GM12864 (cell line): ENCODE measurements at places on chromosomes 5 and 9.

DNA sequence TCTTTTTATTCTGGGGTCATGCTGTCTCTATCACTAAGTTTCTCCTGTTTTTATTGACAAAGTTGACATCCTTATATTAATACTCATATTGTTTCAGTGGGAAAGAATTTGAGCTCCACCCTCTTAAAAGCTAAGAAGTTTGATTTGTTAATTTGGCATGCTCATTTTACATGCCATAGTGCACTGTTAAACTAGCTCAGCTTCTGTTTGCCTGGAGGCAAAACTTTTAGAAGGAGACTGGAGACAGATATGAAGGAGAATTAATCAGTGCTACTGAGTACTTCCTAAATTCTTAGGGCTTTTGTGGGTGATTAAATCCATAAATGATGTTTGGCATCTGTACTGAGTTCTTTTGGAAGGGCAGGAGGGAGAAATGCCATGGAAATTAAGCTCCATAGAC is 138.9 kb downstream of the NTRK2 start:
- no peak for DNase-seq

GRCh38 chr5:170097934-170098333 is 7.8 kb upstream of the FOXI1 start:
- DNase-seq = no peak

DNA sequence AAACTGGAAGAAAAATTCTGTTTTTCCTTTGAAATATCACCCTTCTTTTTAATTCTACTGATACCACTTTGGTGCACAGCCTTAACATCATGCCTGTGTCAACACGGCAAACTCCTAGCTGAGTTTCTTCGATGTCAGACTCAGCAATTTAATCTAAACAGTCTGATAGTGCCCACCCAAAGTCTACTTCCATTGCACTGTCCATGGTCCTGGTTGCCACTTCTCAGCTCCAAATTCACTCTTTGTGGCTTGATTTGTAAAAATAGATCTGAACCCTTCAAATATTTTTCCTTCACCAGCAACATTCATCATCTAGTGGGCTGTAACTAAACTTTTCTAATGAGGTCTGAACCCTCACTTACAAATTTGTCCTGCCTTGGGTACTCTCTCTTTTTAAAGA is 107.8 kb downstream of the NUDT12 start:
- DNase-seq = no peak

DNA sequence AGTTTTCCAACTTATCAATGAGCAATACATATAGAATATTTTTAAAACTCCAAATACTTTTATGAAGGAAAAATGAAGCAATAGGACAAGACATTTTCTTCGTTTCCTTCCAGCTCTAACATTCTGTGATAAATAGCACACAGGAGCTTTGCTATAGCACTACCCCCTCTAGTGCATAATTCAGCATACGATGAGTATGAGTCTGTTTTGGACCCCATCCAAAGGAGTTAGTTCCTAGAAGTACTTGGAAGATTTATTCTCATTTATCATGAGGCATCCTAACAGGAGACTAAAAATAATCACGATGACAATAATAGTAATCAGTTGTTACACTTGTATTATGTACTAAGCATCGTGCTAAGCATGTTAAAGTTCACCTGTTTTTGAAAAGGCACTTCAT is 1061.3 kb upstream of the DMAC1 start:
- no peak for DNase-seq

DNA sequence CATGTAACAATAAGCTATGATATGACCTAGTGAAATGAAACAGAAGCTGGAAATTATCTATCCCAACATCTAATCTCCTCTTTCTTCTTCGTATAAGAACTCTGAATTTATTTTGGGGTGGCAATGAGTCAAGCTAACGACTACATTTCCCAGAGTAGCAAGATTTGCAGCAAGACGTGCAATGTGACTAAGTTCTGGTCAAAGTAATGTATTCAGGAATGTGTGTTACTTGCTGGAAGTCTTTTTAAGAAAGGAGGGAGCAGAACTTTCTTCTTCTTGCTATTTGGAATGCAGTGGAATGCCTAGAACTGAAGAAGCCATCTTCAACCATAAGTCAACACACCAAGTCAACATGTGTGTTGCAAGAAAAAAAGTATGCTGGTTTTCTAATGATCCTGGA is 406.6 kb upstream of the MEF2C start:
- DNase-seq = no peak

DNA sequence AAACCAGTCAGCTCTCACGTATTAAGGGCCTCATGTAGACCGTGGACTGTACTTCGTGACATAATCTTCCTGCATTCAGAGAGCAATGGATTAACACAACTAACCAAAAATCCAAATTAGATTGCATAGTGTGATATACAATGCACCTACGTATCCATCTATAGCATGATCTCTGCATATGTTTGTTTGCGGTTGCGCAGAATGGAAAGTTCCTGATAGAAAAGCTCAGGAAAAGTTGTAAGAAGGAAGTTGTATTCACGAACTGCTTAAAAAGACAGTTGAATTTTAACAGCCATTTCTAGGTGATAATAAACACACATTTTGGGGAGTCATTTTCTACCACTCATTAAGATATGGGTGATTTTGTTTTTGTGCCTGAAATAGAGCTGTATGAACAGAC is 869.0 kb downstream of the TLE4 start:
- no peak for DNase-seq

DNA sequence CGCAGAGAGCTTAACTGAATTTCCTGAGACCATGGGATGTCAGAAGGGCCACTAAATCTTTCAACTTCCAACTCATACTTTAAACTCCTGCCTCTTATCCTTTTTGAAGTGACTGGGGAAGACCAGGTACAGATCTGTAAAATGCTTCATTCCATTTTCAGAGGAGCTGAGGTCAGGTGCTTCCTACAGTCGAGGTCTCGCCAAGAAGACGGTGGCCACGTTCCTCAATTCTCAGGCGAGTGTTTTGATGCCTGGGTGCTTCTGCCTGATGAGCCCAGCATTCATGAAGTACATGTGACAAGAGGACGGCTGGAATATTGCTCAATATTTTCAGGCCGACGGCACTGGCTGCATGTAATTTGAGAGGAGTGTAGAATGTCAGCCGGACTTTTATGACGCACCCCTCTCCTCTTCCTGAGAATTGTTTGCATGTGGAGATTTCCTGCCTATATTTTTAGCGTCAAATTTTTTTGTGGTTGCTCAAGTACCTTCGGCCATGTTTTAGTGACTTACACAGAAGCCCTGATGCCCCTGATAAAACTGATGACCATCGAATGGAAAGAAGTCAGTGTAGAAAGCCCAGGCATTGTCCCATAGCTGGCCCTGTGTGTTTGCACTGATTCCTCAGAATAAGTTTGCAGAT is 38.8 kb upstream of the GLRX start:
- no peak for DNase-seq

- no peak for DNase-seq
Measured at GRCh38 chr5:158813275-158813674, 286.4 kb downstream of the EBF1 start.

- no peak for DNase-seq
Measured at GRCh38 chr5:9467199-9468059, 78.4 kb downstream of the SEMA5A start.

DNA sequence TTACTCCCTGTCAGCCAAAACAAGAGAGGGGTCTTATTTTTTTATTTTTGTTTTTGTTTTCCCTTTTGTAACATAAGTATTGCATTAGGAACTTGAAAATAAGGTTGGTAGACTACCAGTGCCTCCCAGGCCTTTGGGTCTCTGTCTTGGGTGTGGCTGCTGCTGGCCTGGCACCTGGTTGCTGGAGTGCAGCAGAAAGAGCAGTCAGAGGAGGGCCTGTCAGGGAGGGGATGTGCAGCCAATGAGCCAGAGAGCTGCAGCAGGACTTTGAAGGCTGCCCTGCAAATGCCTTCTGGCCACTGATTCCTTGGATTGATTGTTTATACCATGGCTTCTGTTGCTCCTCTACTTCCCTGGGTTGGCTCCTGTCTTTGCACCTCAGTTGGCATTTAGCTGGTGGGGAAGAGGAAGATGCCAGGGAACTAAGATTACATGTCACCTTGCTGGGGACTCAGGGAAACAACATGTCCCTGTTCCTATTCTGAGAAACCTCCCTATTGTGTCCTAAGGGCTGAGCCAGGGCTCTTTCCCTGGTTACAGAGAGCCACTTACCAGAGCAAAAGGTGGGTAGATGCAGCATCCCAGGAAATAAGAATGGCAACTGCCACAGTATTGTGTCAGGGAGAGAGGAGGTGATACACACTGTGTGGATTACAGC is 66.6 kb downstream of the ANGPTL2 start:
- DNase-seq = no peak

GRCh38 chr5:94355811-94356210 is 262.6 kb downstream of the KIAA0825 start:
- no peak for DNase-seq

GRCh38 chr9:126114850-126115460 is 211.7 kb upstream of the MVB12B start:
- DNase-seq = no peak

- no peak for DNase-seq
Measured at GRCh38 chr5:177612215-177612673, 12.3 kb downstream of the B4GALT7 start.

DNA sequence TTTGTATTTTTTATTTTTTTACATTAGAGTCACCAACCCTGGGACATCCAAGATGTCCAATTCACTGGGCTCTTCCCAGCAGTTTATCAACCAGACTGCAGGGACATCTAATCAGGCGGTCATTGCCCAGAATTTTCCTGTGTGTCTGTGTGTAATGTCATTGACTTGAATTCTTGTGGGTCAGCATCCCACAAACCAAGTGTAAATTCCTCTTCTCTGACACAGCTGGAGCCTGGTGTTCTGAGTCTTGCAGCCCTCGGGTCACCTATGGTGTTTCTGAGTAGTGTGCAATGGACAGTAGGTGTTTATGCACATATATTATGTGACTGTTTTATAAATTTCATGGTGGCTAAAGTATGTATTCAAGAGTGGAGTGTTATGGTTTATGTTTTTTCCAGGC is 815.7 kb downstream of the SEMA5A start:
- no peak for DNase-seq

GRCh38 chr5:82815871-82816270 is 261.3 kb downstream of the TMEM167A start:
- no peak for DNase-seq

DNA sequence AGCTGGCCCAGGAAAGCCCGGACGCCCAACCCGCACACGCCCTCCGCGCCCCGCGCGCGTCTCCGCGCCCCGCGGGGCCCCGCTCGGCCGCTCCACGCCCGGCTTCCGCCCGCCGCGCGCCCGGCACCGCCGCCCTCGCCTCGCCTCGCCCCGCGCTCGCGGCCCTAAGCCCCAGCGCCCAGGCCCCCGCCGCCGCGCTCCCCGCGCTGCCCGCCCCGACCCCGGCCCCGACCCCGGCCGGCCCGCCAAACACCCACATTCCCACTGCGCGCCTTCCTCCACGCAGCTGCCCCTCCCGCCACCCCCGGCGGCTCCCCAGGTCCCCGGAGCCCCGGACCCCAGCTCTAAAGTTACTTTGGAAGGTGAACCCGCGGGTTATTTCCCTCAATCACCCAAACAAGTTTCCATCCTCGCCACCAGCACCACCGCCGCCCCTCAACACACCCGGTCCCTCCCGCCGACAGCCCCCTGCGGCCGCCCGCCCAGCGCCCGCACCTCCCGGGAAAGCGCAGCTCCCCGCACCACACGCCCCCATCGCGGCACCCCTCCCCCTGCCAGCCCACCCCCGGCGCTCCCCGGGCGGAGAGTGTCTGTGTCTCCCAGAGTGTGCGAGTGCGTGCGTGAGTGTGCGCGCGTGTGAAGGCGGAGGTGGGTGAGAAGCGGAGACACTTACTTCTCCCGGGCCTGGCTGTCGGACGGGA is 439 bp downstream of the SSBP2 start:
- DNase-seq = no peak

DNA sequence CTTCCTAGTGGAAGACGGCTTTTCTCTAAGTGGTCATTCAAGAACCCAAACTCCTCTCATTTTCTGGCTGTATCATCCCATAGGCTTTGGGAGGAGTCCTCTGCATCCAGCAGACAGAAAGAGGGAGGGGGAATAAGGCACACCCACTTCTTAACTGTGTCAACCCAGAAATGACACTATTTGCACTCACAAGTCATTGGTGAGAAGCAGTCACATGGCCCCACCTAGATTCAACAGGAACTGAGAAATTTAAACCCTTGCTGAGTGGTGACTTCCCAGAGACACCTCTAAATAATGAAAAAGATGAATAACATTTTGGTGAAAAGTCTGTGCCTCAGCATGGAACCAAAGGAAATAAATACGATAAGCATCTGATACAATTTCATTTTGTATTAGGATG is 120.0 kb downstream of the MCTP1 start:
- no peak for DNase-seq

GRCh38 chr5:89028595-89029285 is 145.8 kb upstream of the MEF2C start:
- DNase-seq = peak; percentile 2

- DNase-seq = no peak
Measured at GRCh38 chr9:97503862-97504210, 2.4 kb downstream of the TMOD1 start.

DNA sequence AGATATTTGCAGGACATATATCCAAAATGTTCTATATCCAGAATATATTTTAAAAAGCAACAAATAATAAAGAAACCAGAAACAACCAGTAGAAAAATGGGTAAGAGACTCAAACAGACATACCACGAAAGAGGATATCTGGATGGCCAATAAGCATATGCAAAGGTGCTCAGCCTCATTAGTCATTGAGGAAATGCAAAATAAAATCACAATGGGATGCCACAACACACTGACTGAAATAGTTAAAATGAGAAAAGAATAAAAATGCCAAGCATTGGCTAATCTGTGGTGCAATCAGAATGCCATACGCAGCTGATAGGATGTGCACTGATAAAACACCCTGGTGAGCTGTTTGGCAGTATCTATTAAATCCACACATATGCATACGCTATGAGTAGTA is 265.8 kb upstream of the ANKH start:
- DNase-seq = no peak

DNA sequence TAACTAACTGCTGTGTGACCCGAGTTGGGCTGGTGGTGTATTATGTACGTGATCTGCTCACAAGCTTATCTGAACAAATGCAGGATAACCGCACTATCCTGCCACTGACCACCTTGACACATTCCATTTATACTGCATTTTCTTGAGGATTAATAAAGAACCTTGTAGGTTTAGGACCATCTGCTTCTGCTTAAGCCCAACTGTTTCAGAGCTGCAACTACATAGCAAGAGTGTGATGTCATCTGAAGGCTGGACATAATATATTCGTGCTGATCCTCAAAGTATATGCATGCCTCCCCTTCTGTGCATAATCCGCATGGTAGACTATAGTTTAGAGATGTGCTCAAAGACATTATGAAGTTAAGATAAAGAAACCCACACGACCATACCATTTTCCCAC is 435.9 kb downstream of the BNC2 start:
- no peak for DNase-seq

DNA sequence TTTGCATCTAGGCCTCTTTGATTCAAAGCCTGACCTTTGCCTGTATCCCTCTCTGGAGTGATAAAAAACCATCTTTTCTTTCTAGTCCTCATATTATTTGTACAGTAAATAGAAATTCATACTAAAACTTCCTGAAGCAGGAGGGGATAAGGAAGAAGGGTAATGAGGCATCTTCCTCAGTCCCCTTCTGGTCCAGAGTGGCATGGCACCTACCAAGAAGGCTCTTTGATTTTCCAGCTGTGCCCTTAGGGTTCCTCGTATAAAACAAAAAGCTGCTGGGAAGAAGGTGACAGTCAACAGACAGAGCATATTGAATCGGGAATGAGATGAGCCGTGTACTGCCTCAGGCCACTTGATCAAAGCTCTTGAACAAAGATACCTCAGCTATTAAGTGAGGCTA is 71.9 kb upstream of the SPDL1 start:
- no peak for DNase-seq
